Stimulated activated CD4-positive, alpha-beta T cell treated with anti-CD3 and anti-CD28 coated beads, Interleukin-12 subunit alpha, Interleukin-12 subunit beta, amount 100 ng/mL, for 24 hours (primary cell): ENCODE measurements at places on chromosomes 12 and 14.

DNA sequence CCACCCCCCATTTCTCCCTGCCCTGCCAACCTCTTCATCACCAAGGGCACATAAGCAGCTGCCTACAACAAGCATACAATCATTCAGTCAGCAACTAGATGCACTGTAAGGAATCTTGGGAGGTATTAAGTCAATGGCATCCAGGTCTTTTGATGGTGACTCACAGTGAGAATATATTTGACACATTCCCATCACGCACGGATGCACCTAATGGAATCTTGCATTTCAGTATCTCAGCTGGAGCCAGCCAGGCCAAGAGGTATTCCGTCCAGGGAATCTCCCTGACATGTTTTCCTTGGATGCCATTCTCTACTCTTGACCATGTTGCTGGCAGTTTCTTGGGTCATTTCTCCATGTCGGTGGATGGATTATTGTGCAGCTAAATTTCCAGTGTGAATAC is 73.9 kb upstream of the CAPRIN2 start:
- no peak for DNase-seq

DNA sequence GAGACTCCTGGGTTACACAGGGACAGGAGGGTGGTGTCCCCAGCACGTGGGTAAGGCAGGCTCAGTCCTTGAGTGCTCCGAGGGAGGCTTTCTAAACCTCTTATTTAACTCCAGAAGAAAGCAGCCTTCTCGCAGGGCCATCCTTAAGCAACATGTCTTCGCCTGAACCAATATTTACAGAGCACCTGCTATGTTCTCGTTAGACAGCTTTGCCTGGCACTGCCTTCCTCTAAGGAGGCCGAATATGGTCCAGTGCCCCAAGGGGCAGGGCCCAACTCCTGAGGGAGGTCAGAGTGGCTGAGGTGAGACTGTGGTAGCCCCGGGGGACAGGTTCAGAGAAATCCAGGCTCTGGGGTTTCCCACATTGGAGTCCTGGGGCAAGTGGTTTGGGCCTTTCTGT is 2.1 kb upstream of the SCARB1 start:
- DNase-seq, result no peak

- no peak for DNase-seq
Measured at GRCh38 chr12:91007531-91008290, 2.9 kb upstream of the EPYC start.

- no peak for DNase-seq
Measured at GRCh38 chr12:47449797-47450196, 256.0 kb downstream of the RPAP3 start.

DNA sequence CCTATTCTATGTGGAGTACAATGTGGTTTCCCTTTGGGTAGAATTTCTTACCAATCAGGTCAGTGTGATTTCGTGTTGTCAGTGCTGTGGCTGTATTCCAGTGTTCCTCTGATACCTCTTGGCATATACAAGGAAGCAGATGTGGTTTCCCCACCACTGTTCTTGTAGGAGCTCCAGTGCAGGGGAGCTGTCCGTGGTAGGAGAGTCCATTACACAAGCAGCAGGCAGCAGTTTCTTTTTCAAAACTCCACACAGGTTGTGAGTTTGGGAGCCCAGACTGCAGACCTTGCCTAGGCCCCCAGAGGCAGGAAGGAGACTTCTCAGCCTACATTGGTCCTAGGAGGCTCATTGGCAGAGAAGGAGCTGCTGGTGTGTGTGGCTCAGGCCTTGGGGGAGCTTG is 452.8 kb downstream of the AACS start:
- DNase-seq, result no peak

GRCh38 chr12:132186857-132187620 is 42.8 kb downstream of the NOC4L start:
- DNase-seq, result no peak

DNA sequence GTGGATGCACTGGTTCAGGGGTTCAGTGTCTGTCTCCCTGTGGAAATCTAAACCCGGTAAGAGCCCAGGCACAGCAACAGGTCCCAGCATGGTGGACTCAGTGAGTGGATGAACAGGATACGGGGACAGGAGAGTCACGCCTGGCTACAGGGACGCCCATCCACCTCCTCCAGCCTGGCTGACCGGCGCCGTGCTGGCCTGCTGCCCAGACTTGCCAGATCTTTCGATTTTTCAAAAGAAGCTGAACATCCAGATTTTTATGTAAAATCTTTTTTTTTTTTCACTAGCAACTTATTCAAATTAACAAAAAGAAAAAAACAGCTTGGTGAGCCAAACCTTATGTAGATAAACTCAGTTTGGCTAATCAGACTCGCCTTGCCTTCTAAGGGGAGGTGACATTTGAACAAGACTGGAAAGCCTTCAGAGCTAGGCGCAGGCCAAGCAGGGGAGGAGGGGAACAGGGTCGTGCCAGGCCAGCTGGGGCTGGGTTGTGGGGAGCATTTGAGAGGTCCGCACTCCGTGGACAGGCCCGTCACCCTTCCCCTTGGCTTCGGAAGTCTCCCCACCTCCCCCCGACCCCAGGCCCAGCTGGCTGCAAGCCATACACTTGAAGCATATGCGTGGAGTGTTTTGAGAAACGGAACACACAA is 87.8 kb upstream of the NCOR2 start:
- no peak for DNase-seq

DNA sequence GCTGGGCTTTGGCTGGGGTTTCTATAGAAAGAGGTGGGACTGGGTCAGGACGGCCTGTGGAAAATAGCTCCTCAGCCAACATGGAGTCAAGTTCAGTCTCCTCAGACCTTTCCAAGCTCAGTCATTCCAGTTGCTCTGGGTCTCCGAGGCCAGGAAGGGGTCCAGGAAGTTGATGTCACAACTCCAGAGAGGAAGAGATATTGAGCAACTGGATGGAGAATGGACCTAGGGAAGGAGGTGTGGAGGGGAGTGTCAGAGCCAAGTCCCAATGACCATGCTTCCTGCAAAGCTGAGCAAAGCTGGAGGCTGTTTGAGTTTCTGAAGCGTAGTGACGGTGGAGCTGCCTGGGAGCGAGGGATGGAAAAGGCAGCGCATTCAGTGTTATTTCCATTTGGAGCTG is 86.1 kb downstream of the SLC24A4 start:
- no peak for DNase-seq

GRCh38 chr14:103514596-103515421 is 7.8 kb downstream of the CKB start:
- no peak for DNase-seq
